ENCODE measurements at places on chromosomes 12 and 14. TPM values are rescaled to one million over a fixed set of nuclear protein-coding genes. Genes with fewer than 3 reads are reported as not detected.
A peak's percentile ranks its signal among the peaks of the same experiment; 100 is the strongest.

- H3K4me1 ChIP-seq = no peaks in the 10 kb centered on the region
- DNase-seq = no peak
- no peaks in the 10 kb centered on the region for H3K36me3 ChIP-seq
- H3K4me3 ChIP-seq = no peak overlapping the region
- peaks cover 4% of the 10 kb centered on the region for H3K27me3 ChIP-seq
- no peak overlapping the region for H3K27ac ChIP-seq
Measured at GRCh38 chr12:77231501-77231918, 166.1 kb upstream of the E2F7 start.

- no peak for DNase-seq
- no peaks in the 10 kb centered on the region for H3K4me1 ChIP-seq
- H3K36me3 ChIP-seq = no peaks in the 10 kb centered on the region
- H3K27ac ChIP-seq = no peak overlapping the region
- no peaks in the 10 kb centered on the region for H3K27me3 ChIP-seq
- H3K4me3 ChIP-seq = no peak overlapping the region
Measured at GRCh38 chr12:79086541-79087296, 222.1 kb downstream of the SYT1 start.

- H3K27ac ChIP-seq = no peak overlapping the region
- no peak for DNase-seq
- H3K4me3 ChIP-seq = no peak overlapping the region
Measured at GRCh38 chr12:116672010-116672409, 65.9 kb downstream of the SPRING1 start.

DNA sequence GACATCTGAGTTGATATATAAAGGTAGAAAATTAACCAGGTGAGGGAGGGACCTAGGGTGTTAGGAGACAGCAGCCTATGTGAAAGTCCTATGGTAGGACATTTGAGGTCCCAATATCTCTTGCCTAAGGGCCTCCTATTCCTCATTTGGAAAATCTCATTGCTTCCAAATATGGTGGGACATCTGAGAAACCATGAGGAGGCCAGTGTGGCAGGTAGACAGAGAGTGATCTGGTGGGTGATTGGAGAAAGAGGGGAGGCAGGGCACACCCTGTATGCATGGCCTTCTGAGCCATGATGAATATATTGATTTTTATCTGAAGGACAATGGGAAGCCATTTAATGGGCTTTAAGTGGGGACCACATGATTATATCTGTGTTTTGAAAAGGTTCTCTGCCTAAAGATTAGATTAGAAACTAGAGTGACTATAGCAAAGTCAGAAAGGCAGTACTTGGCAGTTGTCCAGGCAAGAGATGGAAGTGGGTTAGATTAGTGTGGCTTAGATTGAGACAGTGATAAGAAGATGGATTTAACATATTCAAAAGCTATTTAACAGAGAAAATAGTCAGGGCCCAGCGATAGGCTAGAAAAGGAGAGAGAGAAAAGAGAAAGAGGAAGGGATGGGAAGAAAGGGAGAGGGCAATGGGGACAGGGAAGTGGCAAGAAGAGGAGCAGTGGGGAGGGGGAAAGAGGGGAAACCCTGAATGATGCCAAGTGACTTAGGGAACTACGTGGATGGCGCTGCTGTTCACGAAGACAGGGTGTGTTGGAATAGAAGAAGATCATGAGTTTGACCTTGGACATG lies 237.2 kb upstream of the SRRM4 start:
- peaks cover 4% of the 10 kb centered on the region for H3K27me3 ChIP-seq
- H3K27ac ChIP-seq = no peak overlapping the region
- no peak overlapping the region for H3K4me3 ChIP-seq
- no peaks in the 10 kb centered on the region for H3K36me3 ChIP-seq

- H3K4me3 ChIP-seq = no peak overlapping the region
- no peaks in the 10 kb centered on the region for H3K27me3 ChIP-seq
- no peaks in the 10 kb centered on the region for H3K4me1 ChIP-seq
- no peaks in the 10 kb centered on the region for H3K36me3 ChIP-seq
- no peak for DNase-seq
Measured at GRCh38 chr14:26281280-26281998, 316.4 kb downstream of the NOVA1 start.

DNA sequence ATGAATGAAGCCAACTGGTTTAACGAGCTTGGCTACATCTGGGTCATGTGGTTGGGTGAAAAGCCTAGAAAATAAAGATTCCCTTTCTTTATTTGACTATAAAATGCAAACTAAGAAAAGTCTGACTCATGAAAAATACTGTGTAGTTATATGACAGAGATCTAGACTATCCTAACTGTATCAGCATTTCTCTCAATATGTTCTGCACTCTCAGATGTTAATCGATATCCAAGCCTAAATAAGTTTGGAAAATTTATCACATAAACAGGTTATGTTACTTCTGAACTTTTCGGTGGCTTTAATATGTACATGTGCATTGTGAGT lies 133.1 kb downstream of the DAAM1 start:
- no peak overlapping the region for H3K4me3 ChIP-seq
- H3K36me3 ChIP-seq = peaks cover 1% of the 10 kb centered on the region
- no peaks in the 10 kb centered on the region for H3K27me3 ChIP-seq

GRCh38 chr14:37709419-37710195 lies 114.2 kb downstream of the TTC6 start:
- no peaks in the 10 kb centered on the region for H3K36me3 ChIP-seq
- H3K4me1 ChIP-seq = no peaks in the 10 kb centered on the region
- no peak overlapping the region for H3K4me3 ChIP-seq
- no peaks in the 10 kb centered on the region for H3K27me3 ChIP-seq
- no peak overlapping the region for H3K27ac ChIP-seq

- no peak overlapping the region for H3K27ac ChIP-seq
- no peaks in the 10 kb centered on the region for H3K36me3 ChIP-seq
Measured at GRCh38 chr14:33126433-33126832, 187.8 kb downstream of the NPAS3 start.

- H3K27me3 ChIP-seq = peaks cover 6% of the 10 kb centered on the region
- no peak overlapping the region for H3K4me3 ChIP-seq
- no peaks in the 10 kb centered on the region for H3K36me3 ChIP-seq
- H3K27ac ChIP-seq = no peak overlapping the region
- no peak for DNase-seq
Measured at GRCh38 chr12:69898236-69898635, 73.2 kb downstream of the MYRFL start.

DNA sequence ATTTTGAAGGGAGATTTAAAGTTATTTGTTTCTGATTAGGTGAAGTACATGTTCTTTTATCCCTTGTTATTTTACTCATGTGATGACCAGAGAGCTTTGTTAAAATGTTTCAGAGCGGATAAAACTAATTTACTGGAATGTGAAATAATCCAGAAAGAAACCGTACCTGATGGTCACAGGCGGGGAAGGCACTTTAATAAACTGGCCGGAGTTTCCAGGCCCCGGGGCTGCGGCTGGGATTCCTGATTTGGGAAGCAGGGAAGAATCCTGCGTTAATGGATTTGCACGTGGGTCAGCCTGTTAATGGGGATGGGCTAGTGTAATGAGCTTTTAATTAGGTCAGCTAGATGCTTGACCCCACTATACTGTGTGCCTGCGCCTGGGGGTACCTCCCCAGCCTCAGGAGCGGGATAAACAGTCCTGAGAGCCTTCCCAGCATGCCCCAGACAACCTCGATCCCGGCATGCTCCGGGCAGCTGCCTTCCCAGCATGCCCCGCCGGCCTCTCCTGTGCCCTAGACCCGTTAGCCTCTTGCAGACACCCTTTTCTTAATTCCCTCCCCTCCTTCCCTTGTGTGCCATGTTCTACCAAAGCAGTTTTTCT lies 208.6 kb upstream of the CDKN3 start:
- H3K27me3 ChIP-seq = no peaks in the 10 kb centered on the region
- H3K4me1 ChIP-seq = peaks cover 7% of the 10 kb centered on the region
- no peak for DNase-seq
- no peak overlapping the region for H3K4me3 ChIP-seq
- no peaks in the 10 kb centered on the region for H3K36me3 ChIP-seq

- no peak overlapping the region for H3K27ac ChIP-seq
- DNase-seq = no peak
- H3K36me3 ChIP-seq = no peaks in the 10 kb centered on the region
- H3K4me1 ChIP-seq = no peaks in the 10 kb centered on the region
Measured at GRCh38 chr12:58732894-58733293, 187.4 kb downstream of the LRIG3 start.

GRCh38 chr12:76537923-76538322 lies 21.6 kb downstream of the OSBPL8 start:
- no peak overlapping the region for H3K27ac ChIP-seq
- no peaks in the 10 kb centered on the region for H3K27me3 ChIP-seq
- H3K4me1 ChIP-seq = peaks cover 22% of the 10 kb centered on the region

- no peak overlapping the region for H3K27ac ChIP-seq
- no peak for DNase-seq
- no peaks in the 10 kb centered on the region for H3K36me3 ChIP-seq
- no peaks in the 10 kb centered on the region for H3K27me3 ChIP-seq
- no peak overlapping the region for H3K4me3 ChIP-seq
- no peaks in the 10 kb centered on the region for H3K4me1 ChIP-seq
Measured at GRCh38 chr14:68599896-68600610, 192.8 kb downstream of the ZFP36L1 start.

DNA sequence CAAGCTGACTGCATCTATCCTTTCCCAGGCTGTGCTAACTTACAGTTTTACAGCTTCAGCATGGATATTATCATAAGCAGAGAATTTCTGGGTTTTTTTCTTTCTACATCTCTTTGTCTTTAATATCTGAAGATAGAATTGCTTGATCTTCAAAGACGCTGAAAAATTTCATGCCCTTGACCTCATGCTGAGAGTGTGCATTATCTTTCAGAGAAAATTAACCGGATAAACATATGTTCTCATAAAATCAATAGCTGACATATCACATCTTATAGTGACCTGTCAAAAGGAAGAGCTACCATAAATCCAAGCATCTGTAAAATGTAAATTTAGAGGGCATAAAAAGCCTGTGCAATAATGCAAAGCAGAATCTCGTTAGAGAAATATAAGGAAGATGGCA lies 1704.1 kb upstream of the FLRT2 start:
- no peak overlapping the region for H3K27ac ChIP-seq
- no peaks in the 10 kb centered on the region for H3K27me3 ChIP-seq
- no peaks in the 10 kb centered on the region for H3K4me1 ChIP-seq
- DNase-seq = no peak

GRCh38 chr12:54977155-54977554 lies 7.4 kb downstream of the TESPA1 start:
- H3K27me3 ChIP-seq = no peaks in the 10 kb centered on the region
- H3K36me3 ChIP-seq = peaks cover 91% of the 10 kb centered on the region
- peaks cover 78% of the 10 kb centered on the region for H3K4me1 ChIP-seq
- H3K27ac ChIP-seq = peak overlapping the region; percentile 57
- H3K4me3 ChIP-seq = peak overlapping the region; percentile 87

- no peak within 1 kb of the TSS for H3K27ac ChIP-seq
- peak within 1 kb of the TSS; percentile 81 for H3K4me3 ChIP-seq
- no peaks in the 10 kb centered on the region for H3K36me3 ChIP-seq
Measured at GRCh38 chr12:116881325-116881876, at the start of gene HRK. Gene HRK (minus strand): TSS chr12:116881441. CDS start chr12:116881307, 134 bp downstream.

- peaks cover 4% of the 10 kb centered on the region for H3K4me1 ChIP-seq
- DNase-seq = no peak
- H3K36me3 ChIP-seq = no peaks in the 10 kb centered on the region
Measured at GRCh38 chr12:108738170-108738569, 6.9 kb upstream of the CORO1C start.

DNA sequence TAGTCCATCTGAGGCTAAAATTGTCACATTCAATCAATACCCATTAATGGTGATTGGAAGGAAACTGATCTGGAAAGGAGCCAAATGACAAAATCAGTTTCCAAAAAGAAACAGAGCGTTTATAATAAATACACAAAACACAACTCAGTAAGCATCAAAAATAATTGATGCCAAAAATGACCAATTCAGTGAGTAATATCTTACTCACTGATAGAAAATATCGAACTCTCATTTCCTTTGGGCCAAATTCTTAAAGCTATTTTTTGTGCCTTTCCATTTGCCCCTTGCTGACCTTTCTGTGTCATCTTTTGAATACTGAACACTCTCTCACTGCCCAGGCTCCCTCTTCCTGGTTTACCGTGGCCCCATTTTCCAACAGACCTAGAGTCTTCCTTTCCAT lies 22.5 kb upstream of the ATP2B1 start:
- no peak for DNase-seq
- H3K36me3 ChIP-seq = peaks cover 9% of the 10 kb centered on the region
- H3K27ac ChIP-seq = no peak overlapping the region

DNA sequence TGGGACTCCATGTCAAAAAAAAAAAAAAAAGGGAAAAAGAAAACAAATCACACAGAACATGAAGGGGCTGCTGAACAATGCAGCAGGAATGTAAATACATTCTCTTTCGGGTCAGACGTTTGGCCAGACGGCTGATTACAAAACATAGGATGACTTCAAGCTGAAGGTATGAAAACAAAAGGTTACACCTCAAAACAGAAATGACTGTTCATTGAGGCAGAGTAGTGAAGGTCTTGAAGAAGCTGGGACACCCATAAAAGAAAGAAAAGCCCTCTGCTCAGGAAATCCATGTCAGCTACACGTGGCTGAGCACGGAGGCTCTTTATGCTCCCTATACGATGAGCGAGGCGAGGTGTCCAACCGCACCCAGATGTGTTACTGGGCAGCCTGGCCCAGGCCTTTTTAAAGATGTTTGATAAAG lies 37.7 kb downstream of the FGD4 start:
- H3K4me3 ChIP-seq = no peak overlapping the region
- H3K27me3 ChIP-seq = no peaks in the 10 kb centered on the region
- no peak for DNase-seq
- H3K27ac ChIP-seq = no peak overlapping the region

DNA sequence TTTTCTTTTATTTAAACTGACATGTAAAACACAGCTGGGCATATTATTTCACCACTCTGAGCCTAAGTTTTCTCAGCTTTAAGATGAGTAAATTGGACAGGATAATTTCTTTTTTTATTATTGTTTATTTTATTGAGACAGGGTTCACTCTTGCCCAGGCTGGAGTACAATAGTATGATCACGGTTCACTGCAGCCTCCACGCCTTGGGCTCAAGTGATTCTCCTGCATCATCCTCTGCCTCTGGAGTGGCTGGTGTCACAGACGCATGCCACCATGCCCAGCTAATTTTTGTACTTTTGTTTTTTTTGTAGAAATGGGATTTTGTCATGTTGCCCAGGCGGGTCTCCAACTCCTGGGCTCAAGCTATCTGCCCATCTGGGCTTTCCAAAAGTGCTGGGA lies 12.7 kb downstream of the BMAL2 start:
- H3K27ac ChIP-seq = no peak overlapping the region
- H3K4me3 ChIP-seq = no peak overlapping the region
- peaks cover 5% of the 10 kb centered on the region for H3K27me3 ChIP-seq
- no peak for DNase-seq

GRCh38 chr14:65780566-65780965 lies 368.0 kb downstream of the FUT8 start:
- H3K4me3 ChIP-seq = no peak overlapping the region
- no peaks in the 10 kb centered on the region for H3K27me3 ChIP-seq
- H3K27ac ChIP-seq = no peak overlapping the region
- peaks cover 6% of the 10 kb centered on the region for H3K4me1 ChIP-seq

GRCh38 chr14:96484399-96484798 lies 17.8 kb upstream of the PAPOLA start:
- H3K27me3 ChIP-seq = peaks cover 3% of the 10 kb centered on the region
- no peak overlapping the region for H3K27ac ChIP-seq
- no peak for DNase-seq
- H3K36me3 ChIP-seq = no peaks in the 10 kb centered on the region
- no peaks in the 10 kb centered on the region for H3K4me1 ChIP-seq

CABP1 gene
- total RNA-seq = 2.0 TPM

LDHB gene
- total RNA-seq = 1,996 TPM

CCDC38 gene
- 0.16 TPM for total RNA-seq

EFS gene
- not detected for total RNA-seq

LRTM2 gene
- not detected for total RNA-seq

GPX2 gene
- not detected for total RNA-seq

FSCB gene
- total RNA-seq = not detected

CBX5 gene
- 101 TPM for total RNA-seq

EPYC gene
- total RNA-seq = not detected

All from activated naive CD8-positive, alpha-beta T cell treated with anti-CD3 and anti-CD28 coated beads for 36 hours (primary cell).